ENCODE measurements at places on chromosomes 16 and 17.

- no peak for DNase-seq
Observed at GRCh38 chr17:77472468-77473310, 331.9 kb downstream of the SEC14L1 start.

GRCh38 chr16:50037662-50038220 is 12.7 kb downstream of the CNEP1R1 start:
- no peak for DNase-seq

DNA sequence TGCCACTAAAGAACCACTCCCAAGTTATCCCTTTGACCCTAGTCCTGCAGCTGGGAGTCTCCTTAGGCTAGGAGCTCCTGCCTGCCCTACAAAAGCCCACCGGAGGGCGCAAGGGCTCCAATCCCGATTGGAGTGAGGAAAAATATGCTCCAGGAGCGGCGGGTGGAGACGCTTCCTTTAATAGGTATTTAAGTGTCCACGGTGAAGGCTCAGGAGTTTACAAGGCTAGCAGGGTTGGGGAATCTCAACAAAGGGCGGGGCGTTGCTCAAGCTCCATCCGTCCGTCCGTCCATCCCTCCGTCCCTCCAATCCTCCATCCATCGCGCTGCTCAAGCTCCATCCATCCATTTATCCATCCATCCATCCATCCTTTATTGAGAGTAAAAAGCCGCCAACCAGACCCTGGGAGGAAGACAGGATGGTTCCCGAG is 556 bp upstream of the SPNS1 start:
- DNase-seq, result peak; percentile 65

- peak; percentile 61 for DNase-seq
Observed at GRCh38 chr17:14755002-14755401, 454.1 kb downstream of the HS3ST3B1 start.

DNA sequence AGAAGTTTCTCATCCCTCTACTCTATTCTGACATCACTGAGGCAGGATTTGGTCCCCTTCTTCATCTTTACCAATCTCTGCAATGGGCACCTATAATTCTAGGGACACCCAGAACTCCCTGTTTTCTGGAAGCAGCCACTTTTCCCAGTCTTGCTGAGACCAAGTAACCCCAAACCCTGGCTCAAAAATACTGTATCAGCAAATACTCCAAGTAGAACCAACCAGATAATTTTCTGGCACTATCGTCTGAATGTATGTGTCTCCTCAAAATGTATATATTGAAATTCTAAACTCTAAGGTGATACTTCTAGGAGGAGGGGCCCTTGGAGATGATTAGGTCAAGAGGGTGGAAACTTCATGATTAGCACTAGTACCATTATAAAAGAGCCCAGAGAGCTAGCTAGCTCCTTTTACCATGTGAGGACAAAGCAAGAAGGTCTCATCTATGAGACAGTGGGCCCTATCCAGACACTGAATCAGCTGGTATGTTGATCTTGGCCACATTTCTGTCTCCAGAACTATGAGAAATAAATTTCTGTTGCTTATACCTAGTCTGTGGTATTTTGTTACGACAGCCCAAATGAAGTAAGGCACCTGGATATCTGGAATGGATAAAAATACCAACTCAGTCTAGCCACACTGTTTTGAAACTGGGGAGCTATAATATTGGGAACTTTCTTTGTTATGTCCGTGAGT is 464.4 kb downstream of the CDH11 start:
- DNase-seq, result no peak

DNA sequence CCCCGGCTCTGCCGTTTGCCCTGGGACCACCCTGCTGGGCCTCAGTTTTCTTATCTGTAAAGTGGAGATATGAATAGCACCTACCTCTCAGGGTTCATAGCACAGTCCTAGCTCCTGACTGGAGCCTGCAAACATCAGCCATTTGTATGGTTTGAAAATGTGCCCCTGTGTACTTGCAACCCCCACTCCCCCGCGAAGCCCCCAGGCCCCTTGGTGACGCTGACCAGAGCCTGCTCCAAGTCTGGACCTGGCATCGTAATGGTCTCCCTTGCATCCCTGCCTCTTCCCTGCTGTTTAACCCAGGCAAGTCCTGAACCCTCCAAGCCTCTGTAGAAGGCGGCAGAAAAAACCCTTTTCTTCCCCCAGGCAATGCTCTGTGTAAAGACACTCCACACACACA is 128.0 kb downstream of the IRF8 start:
- no peak for DNase-seq

- no peak for DNase-seq
Observed at GRCh38 chr16:85475233-85475632, 137.9 kb upstream of the GSE1 start.

DNA sequence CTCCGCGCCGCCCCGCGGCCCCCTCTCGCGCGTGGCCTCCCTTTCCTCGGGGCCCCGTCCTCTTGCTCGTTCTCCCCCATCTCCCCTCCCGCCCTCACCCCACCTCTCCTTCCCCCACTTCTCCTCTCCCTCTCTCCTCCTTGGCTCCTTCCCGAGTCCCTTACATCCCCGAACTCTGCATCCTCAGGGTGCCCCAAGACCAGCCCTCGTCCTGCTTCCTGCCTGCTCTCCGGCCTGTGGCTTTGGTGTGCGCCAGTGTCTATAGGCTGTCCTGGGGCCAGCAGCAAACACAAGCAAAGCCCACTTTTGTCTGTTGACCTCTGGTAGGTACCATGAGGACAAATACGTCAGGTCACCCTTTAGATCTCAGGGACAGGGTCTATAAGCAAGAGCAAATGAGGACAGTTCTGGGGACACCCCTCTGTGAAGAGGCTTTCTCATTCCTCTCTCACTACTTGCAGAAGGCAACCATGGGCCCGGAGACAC is 284 bp upstream of the COPZ2 start:
- DNase-seq, result peak; percentile 18

GRCh38 chr16:4026854-4027253 is 89.4 kb downstream of the ADCY9 start:
- DNase-seq, result no peak

DNA sequence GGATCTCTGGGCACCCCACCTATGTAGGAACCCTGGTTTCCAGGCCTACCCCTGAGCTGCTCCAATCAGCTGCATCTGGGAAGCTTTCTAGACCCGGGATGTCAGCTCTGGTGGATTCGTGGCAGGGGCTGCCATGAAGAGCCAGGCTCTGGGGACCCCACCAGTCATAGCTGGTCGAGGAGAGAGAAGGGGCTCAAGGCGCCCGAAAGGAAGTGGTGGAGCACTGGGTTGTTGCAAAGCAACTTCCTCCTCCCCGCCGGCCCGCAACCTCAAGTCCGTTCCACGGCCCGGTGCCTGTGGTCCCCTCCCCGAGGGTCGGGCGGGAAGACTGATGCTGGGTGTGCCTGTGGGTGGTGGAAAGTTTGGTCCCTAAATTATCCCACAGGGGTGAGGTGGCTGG is 10.2 kb downstream of the TBKBP1 start:
- DNase-seq, result no peak

GRCh38 chr17:63589646-63590045 is 11.0 kb upstream of the TACO1 start:
- DNase-seq, result no peak

GRCh38 chr16:73149334-73149733 is 101.4 kb upstream of the ZFHX3 start:
- no peak for DNase-seq

DNA sequence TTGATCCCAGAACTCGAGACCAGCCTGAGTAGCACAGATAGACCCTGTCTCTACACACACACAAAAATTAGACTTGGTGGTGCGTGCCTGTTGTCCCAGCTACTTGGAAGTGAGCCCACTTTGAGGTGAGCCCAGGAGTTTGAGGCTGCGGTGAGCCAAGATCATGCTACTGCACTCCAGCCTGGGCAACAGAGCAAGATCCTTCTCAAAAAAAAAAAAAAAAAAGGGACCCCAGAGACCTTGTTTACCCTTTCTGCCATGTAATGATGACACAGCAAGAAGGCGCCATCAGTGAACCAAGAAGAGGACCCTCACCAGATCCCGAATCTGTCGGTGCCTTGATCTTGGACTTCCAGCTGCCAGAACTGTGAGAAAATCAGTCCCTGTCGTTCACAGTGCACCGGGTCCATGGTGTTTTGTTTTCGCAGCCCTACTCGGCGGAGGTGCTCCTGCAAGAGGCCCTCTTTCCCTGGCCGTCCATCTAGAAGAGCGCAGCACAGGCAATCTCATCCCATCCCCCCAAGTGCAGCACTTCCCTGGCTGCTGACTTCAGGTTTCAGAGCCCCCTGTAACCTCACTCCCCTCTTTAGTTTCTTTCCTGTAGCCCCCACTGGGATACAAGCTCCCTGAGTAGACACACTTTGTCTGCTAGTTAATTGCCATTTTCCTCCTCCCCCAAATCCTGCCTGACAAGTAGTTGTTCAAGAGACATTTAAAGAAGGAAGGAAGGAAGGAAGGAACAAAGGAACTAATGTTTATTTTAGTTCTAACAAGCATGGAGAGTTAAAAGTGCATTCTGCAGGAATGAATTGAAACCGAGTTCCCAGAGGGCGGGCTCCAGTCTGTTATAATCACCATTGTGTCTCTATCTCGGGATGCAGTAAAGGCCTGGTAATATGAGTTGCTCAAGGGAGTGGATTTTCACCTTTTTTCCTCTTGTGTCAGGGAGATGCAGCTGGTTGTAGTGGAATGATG is 115.3 kb downstream of the SNX29 start:
- no peak for DNase-seq

- no peak for DNase-seq
Observed at GRCh38 chr17:78164748-78165607, 3.4 kb upstream of the SYNGR2 start.

DNA sequence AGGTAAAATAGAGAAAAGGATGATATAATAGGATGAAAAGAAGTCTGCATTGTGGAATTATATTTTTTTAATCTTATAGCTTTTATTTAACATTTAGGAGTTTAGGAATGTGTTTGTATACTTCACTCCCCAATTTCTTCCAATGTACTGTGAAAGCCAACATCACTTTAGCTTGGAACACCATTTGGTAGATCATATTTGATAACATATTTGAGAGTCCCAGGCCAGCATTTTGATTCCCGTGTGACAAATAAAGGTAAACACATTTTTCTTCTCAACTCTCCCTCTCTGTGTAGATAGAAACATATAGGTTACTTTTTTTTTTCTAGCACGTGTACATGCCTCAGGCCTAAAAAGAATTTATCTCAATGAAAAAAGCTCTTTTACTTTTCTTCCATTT is 1551.3 kb downstream of the CDH8 start:
- DNase-seq, result no peak

DNA sequence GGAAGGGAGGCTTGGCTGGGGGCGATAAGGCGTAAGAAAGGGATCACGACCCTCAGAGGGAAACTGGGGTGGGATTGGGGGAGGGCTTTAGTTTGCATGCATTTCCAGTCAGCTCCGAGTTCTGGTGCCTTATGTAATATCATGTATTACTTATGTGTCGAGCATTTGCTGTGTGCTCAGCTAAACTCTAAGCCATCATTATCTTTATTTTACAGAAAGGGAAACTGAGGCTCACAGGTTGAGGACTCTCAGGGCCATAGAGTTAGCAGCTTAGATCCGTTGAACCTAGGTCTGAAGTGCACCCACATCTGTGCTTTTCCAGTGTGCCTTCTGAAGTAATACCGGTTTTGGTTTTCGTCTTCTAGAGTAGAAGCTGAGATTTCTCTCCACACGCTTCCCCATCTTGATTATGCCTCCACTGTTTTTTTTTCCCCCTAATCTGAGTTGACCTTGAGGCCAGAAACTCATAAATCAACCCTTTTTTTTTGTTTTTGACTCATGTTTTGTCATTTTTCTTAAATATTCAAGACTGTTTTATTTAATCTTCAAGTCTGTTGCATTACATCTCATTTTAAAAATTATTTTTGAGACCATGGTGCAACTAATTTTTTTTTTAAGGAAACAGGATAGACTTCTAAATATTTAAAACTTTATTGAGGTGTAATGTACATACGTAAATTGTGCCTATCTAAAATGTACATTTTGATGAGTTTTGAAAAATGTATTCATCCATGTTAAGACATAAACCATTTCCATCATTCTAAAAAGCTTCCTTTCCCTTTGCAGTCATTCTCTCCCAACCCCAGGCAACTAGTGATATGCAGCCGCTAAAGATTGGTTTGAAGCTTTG is 741 bp downstream of the CYB5B start:
- no peak for DNase-seq

DNA sequence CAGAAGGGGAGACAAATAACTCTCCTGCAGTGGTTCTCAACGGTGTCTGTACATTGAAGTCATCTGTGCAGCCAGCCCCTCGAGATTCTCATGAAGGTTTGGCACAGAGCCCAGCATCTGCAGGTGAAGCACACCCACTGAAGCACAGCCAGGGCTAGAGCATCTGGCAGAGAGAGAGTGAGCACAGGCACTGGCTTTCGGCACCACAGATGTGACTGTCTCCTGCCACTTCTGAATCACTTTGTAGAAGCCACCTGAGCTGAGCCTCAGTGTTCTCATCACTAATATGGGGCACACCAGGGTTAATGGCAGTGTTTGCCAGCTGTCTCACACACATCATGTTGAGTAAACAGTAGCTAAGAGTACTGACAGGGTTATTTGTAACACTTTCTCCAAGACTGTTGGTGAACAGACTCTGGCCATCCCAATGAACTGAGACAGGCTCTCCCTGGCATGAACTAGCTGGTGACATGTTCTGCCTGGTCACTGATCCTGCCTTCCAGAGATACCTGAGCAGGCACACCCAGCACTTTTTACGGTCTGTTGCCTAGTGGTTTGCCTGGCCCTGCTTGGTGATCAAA is 10.9 kb downstream of the HSPB9 start:
- DNase-seq, result no peak

GRCh38 chr17:27339198-27339835 is 45.4 kb downstream of the WSB1 start:
- no peak for DNase-seq

DNA sequence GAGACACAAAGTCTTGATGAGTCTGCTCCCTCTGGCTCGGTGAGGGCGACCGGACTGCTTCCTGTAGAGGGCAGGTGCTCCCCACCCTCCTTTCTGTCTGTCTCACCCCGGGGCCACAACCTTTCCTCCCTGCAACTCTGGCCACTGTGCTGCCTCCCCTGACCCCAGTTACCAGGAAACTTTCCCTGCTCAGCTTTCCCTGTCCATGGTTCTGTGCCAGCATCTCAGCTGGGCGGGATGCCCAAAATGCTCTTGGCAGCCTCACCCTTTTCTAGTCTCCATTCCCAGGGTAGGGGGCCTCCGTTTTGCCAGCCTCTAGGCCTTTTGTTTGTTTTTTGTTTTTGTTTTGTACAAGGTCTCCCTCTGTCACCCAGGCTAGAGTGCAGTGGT is 1.4 kb downstream of the PLD2 start:
- DNase-seq, result no peak

DNA sequence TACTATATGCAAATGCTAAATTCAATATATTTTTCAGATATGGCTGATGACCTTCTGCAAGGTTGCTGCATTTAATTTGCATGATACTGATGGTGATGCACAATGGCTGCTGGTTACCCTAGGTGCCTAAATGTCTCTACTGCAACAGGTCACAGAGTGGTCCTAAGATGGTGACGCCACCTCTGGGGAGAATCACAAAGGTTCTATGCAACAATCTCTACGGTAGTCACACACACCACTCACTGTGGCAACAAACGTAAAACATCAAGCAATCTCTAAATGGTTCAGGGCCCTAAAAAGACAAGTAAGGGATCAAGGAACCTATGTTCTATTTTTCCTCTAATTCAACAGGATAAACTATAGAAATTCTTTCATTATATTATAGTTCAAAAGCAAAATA is 293.3 kb downstream of the CEP112 start:
- DNase-seq, result no peak

- no peak for DNase-seq
Observed at GRCh38 chr17:73300392-73300791, 11.4 kb downstream of the CDC42EP4 start.

- no peak for DNase-seq
Observed at GRCh38 chr17:27891841-27892240, 1.3 kb downstream of the LYRM9 start.

All from RPMI7951 (cell line).